Esophagus squamous epithelium (tissue), 5 donors: ENCODE measurements at places on chromosomes 7 and 10.

GRCh38 chr10:59891936-59892335 lies 14.4 kb downstream of the CCDC6 start:
- DNase-seq = no peak

DNA sequence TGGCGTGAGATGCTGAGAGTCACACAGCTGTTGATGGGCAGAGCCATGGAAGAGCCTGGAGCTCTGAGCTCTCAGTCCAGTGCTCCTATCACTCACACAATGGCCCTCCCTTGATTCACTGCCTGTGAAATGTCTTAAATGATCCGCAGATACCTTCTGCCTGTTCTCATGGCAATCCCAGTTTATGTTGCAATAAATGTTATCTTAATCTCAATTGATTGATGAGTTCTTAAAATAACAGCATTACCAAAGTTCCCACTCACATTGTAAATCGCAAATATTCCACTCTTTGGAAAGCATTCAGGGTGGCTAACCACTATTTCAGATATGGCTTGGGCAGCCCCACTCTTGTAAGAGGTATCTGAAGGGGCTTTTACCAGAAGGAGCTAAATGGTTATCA lies 865.5 kb downstream of the LRMDA start:
- no peak for DNase-seq

GRCh38 chr10:93503075-93503474 lies 6.7 kb downstream of the CEP55 start:
- no peak for DNase-seq

DNA sequence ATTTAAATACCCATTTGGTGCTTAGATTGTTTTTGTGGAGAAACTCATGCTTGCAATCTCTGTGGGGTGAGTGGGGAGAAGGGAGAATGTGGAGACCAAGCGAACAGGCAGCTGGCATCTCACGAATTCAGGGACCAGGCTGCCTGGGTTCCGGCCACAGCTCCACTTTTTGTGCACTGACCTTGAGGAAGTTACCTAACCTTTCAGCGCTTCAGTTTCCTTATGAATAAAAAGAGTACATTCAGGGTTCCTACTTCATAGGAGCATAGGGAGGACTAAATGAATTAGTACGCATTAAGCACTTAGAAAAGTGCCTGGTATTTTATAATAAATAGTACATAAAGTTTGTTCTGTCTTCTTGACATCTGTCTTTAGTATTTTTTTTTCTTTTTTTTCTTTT lies 72.5 kb downstream of the PRTFDC1 start:
- no peak for DNase-seq

DNA sequence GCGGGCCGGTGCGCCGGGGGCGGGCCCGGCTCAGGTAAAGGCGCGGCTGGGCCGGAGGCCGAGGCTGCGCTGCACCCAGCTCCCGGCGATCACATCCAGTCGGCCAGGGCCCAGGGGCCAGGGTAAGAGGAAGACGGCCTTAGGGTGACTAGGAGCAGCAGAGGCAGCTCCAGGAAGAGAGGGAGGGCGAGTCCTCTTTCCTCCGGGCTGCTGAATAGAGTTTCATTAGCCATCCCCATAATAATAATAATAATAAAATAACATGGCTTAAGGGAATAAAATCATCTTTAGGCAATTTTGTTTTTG lies 44.8 kb upstream of the CDK1 start:
- DNase-seq = no peak

- no peak for DNase-seq
These were observed 4.0 kb upstream of the ADIRF start for GRCh38 chr10:86964061-86964846.

- DNase-seq = no peak
These were observed 8.7 kb downstream of the GPR146 start for GRCh38 chr7:1053002-1053411.

GRCh38 chr7:133197972-133198544 lies 54.8 kb upstream of the EXOC4 start:
- DNase-seq = no peak

- DNase-seq = no peak
These were observed 440 bp downstream of the CTNNA3 start for GRCh38 chr10:67695555-67695954.
